ENCODE measurements at places on chromosomes 6 and 20.

- no peak overlapping the region for H3K27ac ChIP-seq
- DNase-seq, result no peak
- H3K36me3 ChIP-seq, result no peaks in the 10 kb centered on the region
- no peak overlapping the region for H3K4me3 ChIP-seq
- H3K4me1 ChIP-seq, result no peaks in the 10 kb centered on the region
Observed at GRCh38 chr6:168377484-168377855, 57.9 kb upstream of the DACT2 start.

DNA sequence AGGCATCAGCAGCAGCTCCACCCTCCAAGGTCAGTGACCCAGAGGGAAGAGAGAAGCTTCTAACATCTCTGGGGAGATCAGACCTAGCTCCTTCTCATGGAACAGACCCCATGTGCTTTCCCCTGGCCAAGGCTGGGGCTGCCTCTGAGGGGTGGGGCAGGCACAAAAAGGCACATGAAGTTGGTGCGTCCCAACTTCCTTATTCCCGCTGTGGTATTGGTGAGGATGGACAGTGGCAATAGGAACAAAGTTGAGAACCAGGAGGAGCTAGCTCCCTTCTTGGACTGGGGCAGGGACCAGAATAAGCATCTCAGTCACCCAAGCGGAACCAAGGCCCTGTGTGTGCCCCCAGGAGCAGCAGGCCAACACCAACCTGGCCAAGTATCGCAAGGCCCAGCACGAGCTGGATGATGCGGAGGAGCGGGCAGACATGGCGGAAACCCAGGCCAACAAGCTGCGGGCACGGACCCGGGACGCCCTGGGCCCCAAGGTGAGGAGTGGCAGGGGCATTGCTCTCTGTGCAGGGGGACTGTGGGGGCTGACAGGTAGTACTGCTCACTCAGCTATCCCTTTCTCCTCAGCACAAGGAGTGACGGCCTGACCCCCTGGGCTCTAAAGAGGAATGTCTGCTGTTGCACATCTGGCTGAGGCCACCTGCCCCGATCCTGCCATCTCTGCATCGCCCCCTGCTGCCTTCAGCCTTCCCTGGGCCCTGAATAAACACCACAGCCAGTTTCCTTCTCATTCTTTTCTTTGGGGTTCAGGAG lies 46.1 kb downstream of the MYH7B start:
- peak; percentile 58 for DNase-seq
- no peaks in the 10 kb centered on the region for H3K36me3 ChIP-seq
- peaks cover 5% of the 10 kb centered on the region for H3K4me1 ChIP-seq
- no peak overlapping the region for H3K27ac ChIP-seq
- H3K27me3 ChIP-seq, result no peaks in the 10 kb centered on the region

- no peak overlapping the region for H3K27ac ChIP-seq
- H3K4me3 ChIP-seq, result no peak overlapping the region
- peaks cover 9% of the 10 kb centered on the region for H3K27me3 ChIP-seq
Observed at GRCh38 chr6:166563200-166563599, 23.3 kb downstream of the RAMACL start.

DNA sequence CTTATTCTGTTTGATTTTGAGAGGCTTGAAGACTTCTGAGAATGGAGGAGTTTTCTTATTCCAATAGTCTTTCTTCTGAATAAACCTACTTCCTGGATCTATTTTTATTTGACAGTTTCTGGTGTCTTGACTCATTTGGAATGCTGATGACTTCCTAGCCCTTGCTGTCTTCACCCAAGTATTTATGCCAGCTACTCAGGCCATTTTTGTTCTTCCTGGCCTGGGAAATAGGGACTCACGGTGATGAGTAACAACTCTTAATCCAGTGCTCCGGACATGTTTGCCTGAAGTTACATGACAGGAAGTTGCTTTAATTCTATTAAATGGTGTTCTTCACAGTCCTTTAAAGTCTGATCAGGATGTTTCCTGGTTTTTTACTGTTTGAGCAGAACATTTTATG lies 272.1 kb upstream of the EYS start:
- H3K27me3 ChIP-seq, result no peaks in the 10 kb centered on the region
- no peaks in the 10 kb centered on the region for H3K4me1 ChIP-seq

DNA sequence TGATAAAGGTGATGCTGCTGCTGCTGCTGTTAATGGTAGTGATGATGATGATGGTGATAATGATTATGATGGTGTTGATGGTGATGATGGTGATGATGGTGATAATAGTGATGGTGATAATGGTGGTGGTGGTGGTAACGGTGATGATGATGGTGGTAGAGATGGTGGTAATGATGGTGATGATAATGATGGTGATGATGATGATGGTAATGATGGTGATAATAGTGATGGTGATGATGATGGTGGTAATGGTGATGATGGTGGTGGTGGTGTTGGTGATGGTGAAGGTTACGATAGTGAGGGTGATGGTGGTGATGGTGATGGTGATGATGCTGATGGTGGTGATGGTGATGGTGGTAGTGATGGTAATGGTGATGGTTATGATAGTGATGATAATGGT lies 132.3 kb downstream of the TFAP2C start:
- no peak for DNase-seq
- H3K4me3 ChIP-seq, result no peak overlapping the region
- H3K27me3 ChIP-seq, result peaks cover 6% of the 10 kb centered on the region
- H3K27ac ChIP-seq, result no peak overlapping the region
- H3K36me3 ChIP-seq, result no peaks in the 10 kb centered on the region

All from natural killer cell treated with Interleukin-12 subunit alpha and Interleukin-12 subunit beta and Interleukin-15 and Interleukin-18, amount 100 ng/mL, for 72 hours (primary cell).